ENCODE measurements at places on chromosomes 1 and 21.

GRCh38 chr1:29417971-29418370 lies 181.6 kb downstream of the PTPRU start:
- DNase-seq: no peak

DNA sequence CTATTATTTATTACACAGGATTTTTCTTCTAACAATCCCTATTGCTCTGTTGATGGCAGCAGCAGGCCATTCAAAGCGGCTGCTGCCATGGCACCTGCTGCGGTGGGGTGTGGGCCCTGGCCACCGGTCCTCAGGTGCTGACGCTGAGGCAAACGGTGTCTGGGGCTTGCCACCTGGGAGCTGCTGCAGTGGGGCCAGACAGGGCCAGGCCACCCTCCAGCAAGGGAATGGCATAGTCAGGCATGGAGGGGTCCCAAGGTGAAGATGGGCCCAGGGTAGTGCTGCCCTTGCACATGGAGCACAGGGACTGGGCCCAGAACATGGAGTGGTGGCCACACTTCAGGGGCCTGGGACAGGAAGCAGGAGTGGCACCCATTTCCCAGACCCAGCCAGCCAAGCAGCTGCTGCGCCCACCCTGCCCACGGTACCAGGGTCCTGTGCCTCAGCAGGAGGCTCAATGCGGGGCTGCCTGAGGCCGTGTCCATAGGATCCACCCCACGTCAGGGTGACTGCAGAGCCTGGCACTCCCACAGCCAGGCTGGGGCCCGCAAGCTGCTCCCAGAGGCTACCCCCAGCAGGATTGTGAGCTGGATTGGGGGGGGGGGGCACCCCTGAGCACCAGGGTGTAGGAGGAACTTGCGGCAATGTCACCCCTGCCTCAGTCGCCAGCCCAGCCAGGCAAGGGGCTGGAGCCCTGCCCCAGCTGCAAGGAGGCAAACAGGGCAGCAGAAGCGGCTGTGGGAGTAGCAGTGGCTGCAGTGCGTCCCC lies 53.9 kb upstream of the KRTAP11-1 start:
- no peak for DNase-seq

- no peak for DNase-seq
Measured at GRCh38 chr1:27356619-27357280, 10.0 kb downstream of the MAP3K6 start.

DNA sequence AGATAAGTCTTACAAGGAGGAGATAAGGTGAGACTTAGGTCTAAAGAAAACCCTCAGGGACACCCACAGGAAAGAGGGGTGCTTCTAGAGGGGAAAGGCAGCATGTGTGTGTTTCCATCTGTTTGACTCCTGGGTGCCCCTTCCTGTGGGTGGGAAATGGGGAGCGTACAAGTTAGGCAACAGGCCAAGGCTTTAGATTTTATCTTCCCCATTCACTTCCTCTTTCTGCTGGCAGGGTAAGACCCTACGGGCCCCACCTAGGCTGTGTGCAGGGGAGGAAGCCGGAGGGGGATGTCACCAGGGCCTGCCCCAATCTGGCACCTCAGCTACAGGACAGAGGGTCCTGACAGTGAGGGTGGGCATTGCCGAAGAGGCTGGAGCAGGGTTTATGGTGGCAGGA lies 2.5 kb upstream of the OLIG1 start:
- no peak for DNase-seq

DNA sequence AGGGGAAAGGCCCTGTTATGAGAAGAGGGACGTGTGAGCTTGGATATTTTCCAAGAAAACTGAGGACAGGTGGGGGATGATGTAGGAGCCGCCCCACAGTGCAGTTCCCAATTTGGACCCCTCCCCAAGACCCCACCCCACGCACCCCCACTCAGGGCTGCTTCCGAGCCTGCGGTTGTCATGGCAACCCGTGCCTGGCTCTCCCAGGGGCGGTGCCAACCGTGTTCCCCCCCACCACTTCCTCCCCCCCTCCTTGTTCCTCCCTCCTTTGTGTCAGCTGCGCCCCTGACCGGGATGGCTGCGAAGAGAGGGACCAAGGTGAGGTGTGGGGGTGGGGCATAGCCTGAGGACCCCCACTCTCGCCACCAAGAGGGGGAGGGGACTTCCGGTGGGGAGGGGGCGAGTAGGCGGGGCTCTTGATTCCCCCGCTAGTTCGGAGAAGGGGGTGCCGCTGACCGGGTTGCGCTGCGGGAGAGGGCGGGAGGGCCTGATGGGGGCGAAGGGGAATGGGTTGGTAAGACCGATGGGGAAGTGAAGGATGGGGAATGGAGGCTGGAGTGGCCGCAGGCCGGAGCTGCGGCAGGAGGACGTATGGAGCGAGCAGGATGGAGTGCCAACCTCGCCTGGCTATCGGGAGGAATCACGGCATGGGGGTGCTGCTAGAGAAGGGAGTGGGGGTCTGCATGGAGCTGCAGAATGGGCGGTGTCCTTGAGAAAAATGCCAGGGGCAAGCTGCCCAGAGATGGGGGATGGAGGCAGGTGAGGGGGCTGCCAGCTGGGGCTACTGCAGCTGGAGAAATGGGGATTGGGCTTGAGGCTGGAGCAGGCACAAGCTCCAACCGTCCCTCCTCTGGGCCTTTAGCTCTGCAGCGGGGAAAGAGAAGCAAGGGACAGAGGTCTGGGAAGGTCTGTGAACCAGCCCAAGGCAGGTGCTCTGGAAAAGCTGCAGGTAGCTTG lies 953 bp downstream of the TRIM46 start:
- DNase-seq: no peak

- DNase-seq: no peak
Measured at GRCh38 chr1:89888480-89889322, 67.9 kb downstream of the LRRC8D start.
